ENCODE measurements at places on chromosomes 6 and 20.

- no peak for DNase-seq
These were observed 153.6 kb upstream of the UST start for GRCh38 chr6:148593130-148593812.

DNA sequence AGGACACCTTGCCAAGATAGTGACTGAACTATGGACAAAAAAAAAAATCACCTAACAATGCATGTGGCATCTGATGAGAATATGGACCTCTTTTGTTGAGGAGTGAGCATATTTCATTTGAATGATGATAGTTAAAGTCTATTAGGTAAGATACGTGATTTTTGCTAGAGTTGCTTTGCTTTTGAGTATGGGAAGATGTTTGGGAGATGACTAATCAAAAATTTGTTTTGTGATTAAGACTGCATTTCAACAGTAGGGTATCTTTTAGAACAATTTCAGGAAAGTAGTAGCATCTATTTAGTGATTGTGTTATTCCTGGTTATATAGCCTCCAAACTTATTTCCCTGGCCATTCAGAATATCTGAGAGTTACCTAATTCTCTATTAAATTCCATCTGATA, 878.6 kb upstream of the CITED2 start:
- DNase-seq, result no peak

DNA sequence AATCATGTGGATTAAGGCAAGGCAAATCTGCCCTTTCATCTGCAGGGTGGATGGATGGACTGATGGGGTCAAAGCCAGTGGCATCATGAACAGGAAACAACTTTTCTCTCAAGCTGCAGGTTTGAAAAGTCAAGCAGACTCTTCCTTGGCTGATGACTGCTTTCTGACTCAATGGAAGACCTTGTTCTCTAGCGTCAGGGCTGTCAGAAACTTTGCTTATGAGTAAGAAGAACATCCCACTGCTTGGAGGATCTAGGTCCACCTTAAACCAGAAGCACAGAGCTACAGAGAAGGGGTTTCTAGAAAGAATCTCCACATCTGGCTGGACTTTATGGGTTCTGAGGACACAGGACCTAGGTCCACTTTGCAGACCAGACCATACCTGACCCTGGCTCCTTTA, 36.3 kb upstream of the CST5 start:
- DNase-seq, result no peak

- DNase-seq, result no peak
These were observed 59.8 kb downstream of the CDH4 start for GRCh38 chr20:61311656-61312387.

DNA sequence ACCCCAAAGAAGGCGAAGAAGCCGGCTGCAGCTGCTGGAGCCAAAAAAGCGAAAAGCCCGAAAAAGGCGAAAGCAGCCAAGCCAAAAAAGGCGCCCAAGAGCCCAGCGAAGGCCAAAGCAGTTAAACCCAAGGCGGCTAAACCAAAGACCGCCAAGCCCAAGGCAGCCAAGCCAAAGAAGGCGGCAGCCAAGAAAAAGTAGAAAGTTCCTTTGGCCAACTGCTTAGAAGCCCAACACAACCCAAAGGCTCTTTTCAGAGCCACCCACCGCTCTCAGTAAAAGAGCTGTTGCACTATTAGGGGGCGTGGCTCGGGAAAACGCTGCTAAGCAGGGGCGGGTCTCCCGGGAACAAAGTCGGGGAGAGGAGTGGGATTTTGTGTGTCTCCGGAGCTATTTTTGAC, 69.6 kb downstream of the HFE start:
- DNase-seq, result no peak

DNA sequence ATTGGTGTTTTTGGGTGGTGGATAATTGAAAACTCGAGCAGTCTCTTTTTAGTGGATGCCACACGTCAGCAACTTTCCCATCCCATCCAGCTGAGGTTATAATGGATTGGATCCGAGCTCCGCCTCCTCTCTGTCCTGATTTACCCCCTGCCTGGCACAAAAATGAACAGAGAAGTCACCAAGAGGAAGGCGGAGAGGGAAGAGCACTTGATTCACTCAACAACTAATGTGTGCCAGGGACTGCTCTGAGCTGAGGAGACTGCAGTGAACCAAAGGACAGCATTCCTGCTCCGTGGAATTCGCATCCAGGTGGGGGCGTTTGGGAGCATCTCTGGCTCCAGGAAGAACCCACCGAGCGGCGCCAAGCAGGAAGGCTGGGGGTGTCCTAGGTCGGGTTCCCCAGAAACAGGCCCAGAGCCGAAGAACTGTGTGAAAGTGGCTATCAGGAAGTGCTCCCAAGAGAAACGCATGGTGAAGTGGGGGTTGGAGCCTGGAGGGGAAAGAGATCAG, 95.8 kb upstream of the NAA20 start:
- DNase-seq, result no peak

DNA sequence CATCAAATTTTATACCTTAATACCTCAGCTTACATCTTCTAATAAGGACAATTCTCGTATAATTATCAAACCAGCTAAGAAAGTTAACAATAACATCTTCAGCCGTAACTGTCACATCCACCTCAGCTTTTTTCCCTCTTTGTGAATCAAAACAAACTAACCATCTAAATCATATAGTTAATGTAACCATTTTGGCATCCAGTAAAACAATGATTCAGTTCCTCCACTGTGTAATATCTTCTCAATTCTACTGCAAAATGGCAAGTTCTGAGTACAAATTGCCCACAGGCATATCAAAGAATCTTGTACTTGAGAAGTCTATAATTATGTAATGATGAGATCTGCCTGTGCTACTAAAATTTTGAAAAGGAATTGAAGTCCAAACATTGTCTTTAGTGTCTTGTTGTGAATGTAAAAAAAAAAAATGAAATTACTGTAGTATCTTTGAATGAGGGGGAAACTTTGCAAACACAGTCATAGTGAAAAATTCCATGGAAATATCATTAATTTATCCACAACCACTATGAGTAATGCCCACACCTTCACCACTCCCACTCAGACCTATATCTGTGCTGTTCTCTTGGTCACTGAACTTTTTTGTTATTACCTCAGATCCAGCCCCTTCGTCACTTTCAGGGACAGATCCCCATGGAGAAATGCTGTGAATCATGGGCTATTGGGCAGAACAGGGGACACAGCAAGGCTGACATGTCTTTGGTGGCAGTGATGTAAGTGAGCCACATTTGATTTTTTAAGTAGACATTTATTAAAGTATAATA, 178.6 kb upstream of the RAB32 start:
- no peak for DNase-seq

- DNase-seq, result no peak
These were observed 6.6 kb upstream of the SERPINB6 start for GRCh38 chr6:2977799-2978590.

GRCh38 chr6:90184334-90185298, 112.0 kb downstream of the BACH2 start:
- DNase-seq, result no peak

DNA sequence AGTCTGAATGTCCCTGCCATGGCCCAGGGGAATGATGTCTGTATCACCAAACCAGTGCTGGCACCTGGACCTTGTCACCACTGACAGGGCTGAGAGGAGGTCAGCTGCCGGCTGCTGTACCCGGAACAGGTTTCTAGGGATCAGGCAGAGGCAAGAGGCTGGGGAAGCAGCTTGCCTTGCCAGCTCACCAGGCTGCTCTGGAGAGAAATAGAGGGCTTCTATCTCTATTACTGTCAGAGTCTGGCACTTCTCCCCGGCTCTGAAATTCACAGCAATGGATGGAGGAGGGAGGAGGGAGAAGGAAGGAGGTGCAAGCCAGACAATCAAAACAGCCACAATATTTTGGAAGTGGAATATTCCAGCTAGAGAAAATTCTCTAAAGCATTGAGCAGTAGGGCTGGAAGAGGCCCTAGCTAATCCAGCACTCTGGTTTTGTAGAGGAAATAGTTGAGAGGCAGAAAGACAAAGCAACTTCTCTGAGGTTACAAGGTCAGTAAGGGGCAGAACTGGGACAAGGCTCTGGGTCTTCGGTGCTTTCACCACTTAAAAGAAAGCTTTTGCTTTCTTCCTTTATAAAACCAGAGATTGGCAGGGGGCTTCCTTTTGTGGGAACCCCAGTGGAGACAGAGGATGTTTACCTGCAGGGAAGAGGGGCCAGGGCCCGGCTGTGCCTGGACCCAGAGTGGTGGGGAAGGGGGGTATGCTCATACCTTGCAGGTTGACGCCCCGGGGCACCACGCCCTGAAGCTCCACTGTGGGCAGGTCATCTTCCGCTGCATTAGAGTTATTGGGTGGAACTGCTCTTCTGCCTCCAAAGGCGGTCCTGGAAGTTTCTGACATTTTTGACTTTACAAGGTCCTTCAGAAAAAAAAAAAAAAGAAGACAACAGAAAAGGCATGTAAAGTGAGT, 2.4 kb downstream of the F13A1 start:
- DNase-seq, result no peak

DNA sequence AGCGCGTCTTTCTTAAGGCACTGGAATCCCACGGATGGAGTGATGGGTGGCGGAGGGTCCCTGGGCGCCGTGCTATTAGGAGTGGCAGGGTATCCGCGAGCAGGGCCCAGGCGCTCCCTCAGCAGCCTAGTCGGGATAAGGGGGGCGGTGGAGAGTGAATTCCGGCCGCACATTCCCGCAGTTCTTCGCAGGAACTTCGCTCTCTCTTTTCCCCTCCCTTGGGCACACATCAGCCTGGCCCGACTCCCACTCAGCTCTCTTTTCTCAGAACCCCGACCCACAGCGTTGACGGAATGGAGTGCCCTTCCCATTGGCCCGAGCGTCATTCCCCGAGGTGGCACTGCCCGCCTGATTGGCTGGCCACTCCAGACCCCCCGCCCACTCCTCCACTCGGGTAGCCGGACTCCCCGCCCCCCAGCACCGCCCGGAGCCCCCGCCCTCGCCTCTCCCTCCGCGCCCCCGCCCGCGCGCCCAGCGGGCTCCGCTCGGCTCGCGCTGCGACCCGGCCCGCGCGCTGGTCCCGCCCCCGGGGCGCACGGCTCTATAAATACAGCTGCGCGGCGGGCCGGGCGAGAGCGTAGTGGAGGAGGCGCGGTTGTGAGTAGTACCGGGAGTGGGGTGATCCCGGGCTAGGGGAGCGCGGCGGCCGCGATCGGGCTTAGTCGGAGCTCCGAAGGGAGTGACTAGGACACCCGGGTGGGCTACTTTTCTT, at the start of gene ID4:
Gene ID4, plus strand, starts transcription at position 572 of the 712 bp plus-strand sequence. CDS start 385 bp downstream, outside the sequence.
- peak; percentile 69 for DNase-seq

All from cortex of kidney (tissue), 1 donor.